ENCODE measurements at places on chromosomes 12 and 14. TPM values are rescaled to one million over a fixed set of nuclear protein-coding genes. Genes with fewer than 3 reads are reported as not detected.

NANOG gene
- not detected for total RNA-seq

DNA sequence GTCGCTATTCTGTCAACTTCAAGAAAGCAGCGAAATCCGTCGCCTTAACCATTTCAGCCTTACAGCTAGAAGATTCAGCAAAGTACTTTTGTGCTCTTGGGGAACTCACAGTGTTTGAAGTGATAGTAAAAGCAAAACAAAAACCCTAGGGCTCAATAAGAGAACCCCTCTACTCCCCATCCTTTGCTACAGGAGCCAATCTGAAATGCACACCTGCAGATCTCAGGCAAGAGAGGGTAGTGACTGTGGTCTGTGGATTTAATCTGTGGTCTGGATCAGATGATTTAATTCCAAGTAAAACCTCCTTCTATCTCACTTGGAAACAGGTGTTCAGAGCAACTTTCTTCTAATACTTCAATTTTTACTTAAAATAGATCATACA, 422.9 kb upstream of the OR4E1 start:
- H3K4me1 ChIP-seq: no peaks in the 10 kb centered on the region
- no peak for DNase-seq
- H3K4me3 ChIP-seq: no peak overlapping the region
- no peak overlapping the region for H3K27ac ChIP-seq

CCDC197 gene
- not detected for total RNA-seq

CPNE6 gene
- not detected for total RNA-seq

DNA sequence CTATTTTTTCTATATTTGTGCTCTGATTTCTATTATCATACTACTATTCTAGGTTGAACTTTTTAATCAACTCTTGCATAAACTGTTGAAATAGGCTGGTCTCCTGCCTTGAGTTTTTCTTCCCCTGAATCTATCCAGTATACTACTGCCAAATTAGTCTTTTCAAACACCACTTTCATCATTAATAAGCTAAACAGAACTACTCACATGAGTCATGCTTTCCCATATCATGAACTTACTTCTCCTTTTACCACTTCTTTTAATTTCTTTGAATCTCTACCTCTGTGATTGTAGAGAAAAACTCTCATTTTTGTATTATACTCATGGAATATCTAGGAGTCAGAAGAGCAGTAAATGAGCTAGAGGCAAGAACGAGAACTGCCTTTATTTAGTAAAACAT, 340.3 kb upstream of the PDE3A start:
- peaks cover 20% of the 10 kb centered on the region for H3K4me1 ChIP-seq
- no peak for DNase-seq
- H3K27me3 ChIP-seq: no peaks in the 10 kb centered on the region
- H3K36me3 ChIP-seq: no peaks in the 10 kb centered on the region
- H3K27ac ChIP-seq: no peak overlapping the region
- H3K4me3 ChIP-seq: no peak overlapping the region

Measured in Caco-2 (cell line).